ENCODE measurements at places on chromosomes 6 and 20.

DNA sequence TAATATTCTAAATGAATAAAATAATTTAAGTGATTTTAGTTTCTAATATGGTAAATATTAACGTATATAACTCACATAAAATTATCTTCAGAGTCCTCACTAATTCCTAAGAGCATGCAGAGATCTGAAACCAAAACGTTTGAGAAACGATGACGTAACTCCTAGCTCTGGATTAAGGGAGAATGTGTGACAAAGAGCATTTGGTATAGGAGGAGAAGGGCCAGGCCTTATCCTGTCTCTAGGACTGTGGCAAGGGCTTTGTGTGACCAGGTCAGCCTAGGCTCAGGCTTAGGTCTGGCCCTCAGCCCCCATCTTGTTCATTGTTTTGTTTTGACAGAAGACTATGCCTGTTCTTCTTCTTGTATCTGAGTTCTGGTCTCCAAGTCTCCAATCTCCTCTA lies 19.2 kb upstream of the POLR1H start:
- DNase-seq, result no peak

- DNase-seq, result no peak
Measured at GRCh38 chr20:2224368-2224639, 71.5 kb upstream of the TGM3 start.

DNA sequence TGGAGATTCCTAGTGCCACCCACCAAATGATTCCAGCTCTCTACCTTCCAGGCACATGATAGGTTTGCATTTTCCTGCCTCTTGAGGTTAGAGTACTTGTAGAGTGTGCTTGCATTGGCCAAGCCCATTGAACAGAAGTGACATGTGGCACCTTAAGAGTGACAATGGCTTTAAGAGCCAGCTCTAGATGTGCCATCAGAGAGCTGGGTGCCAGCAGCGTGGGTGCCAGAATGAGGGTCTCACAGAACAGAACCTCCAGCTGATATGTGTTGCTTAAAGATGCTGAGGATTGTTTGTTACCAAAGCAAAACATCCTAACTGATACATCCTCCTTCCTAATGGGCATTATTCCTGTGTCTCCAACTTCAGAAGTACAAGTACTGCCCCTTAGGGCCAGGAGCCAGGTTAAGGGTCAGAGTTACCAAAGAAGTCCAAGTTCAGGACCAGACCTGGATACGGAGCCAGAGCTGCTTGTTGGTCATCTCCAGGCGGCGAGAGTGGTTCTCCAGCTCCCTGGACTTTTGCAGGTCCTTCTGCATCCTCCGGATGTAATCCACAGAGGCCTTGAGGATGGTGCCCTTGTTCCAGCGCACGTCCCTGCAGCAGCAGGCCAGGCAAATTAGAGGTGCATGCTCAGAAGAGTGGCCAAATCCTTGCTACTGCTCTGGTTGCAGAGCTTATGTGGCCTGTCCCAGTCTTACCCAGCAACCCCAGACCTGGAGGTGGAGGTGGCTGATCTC lies 47.5 kb downstream of the MDFI start:
- DNase-seq, result no peak

GRCh38 chr6:113805811-113806495 lies 51.2 kb upstream of the MARCKS start:
- DNase-seq, result no peak

GRCh38 chr6:111265842-111266241 lies 178.5 kb downstream of the SLC16A10 start:
- DNase-seq, result no peak

- no peak for DNase-seq
Measured at GRCh38 chr6:166541876-166542579, 44.5 kb downstream of the RAMACL start.

DNA sequence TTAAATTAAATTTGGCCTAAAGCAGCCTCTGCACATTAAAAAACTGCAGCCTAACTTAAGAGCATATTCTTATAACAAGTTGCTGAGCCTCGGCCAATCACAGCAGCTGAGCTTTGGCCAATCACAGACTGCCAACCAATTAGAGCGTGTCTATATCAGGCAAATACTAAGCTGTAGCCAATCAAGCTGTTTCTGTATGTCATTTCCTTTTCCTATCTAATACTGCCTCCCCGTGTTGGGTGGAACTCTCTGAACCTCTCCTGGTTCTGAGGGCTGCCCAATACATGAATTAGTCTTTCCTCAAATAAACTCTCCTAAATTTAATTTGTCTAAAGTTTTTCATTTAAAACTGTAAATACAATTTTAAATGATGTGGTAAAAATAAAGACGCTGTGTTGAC lies 3.9 kb upstream of the TMEM244 start:
- no peak for DNase-seq

GRCh38 chr6:118869894-118870589 lies 23.9 kb upstream of the ASF1A start:
- DNase-seq, result no peak

- no peak for DNase-seq
Measured at GRCh38 chr6:170590725-170591124, 6.3 kb upstream of the PDCD2 start.

DNA sequence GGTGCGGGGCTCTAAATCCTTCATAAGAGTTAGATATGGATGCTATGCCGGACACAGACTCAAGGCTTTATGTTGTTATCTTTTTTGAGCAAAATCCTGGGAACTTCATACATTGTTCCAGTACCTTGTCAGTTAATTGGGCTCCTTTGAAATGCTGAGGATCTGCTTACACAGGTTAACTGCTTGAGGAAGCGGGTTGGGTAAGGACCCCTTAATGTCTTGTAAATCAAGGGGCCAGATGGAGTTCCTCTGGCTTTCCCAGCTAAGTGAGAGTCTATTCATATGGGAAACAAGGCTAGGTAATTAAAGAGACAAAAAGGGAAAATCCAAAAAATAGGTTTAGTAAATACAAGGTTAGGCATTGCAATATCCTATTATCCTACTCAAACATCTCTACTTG lies 141.5 kb downstream of the OR2B2 start:
- no peak for DNase-seq

- DNase-seq, result no peak
Measured at GRCh38 chr20:13231031-13231752, 10.1 kb downstream of the ISM1 start.

- DNase-seq, result no peak
Measured at GRCh38 chr6:155221086-155221485, 42.7 kb upstream of the CLDN20 start.

DNA sequence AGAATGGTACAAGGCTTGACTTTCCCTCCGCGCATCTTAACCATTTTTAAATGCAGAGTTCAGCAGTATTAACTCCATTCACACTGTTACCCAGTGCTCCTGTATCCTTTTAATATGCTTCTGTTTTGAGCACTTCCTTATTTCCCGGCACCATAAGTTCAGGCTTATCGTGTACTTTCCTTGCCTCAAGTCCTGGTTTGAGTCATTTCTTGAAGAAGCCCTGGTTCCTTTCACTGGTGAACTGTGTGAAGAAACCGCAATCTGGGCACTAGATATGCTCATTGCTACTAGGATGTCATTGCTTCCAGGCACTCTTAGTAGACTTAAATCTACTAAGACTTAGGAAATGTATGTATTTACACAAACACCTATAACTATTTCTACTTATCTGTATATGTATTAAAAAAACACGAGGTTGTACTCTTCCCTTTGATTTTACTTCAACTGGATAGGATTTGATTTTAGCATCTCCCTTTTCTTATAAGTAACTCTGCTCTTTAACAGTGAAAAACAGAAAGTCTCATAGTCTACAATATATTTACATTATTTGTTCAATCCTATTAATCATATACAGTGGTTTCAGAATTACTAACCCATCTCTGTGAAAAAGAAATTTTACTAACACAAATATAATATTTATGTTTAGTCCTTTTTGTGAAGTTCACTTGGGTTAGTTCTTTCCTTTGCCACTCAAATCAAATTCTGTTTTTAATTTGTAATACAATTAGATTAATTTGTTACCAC lies 135.5 kb downstream of the CDKAL1 start:
- DNase-seq, result no peak

DNA sequence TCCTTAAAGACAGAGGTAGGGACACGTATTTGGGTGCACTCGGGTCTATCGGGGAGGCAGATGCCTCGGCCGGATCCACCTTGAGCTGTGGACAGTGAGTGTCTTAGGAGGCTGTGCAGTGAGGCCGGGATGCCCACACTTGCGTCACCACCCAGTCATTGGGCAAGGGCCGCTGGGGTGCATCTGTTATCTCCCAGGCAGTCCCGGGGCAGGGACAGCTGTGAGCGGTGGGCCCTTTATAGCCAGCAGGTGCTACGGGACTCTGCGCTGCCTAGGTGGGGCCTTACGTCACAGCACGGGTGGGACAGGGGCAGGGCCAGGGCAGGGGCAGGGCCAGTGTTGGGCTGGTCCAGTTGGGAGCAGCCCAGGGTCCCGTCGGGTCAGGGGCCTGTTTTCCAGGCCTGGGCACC lies 689 bp upstream of the COL20A1 start:
- no peak for DNase-seq

DNA sequence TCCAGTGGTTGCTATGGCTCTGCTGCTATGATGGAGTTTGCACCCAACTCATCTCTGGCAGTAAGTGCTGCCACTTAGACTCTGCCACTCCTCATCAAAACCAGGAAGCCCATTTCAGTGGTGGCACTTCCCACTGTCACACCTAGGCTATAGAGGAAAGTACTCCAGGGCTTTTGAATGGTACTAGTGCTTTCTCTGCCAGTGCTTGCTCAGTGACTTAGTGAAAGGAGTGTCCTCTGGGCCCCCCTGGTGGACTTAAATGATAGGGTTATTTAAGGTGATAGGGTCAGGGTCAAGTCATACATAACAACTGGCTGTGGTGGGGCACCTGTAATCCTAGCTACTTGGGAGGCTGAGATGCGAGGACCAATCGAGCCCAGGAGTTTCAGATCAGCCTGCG lies 22.8 kb downstream of the FITM2 start:
- no peak for DNase-seq

DNA sequence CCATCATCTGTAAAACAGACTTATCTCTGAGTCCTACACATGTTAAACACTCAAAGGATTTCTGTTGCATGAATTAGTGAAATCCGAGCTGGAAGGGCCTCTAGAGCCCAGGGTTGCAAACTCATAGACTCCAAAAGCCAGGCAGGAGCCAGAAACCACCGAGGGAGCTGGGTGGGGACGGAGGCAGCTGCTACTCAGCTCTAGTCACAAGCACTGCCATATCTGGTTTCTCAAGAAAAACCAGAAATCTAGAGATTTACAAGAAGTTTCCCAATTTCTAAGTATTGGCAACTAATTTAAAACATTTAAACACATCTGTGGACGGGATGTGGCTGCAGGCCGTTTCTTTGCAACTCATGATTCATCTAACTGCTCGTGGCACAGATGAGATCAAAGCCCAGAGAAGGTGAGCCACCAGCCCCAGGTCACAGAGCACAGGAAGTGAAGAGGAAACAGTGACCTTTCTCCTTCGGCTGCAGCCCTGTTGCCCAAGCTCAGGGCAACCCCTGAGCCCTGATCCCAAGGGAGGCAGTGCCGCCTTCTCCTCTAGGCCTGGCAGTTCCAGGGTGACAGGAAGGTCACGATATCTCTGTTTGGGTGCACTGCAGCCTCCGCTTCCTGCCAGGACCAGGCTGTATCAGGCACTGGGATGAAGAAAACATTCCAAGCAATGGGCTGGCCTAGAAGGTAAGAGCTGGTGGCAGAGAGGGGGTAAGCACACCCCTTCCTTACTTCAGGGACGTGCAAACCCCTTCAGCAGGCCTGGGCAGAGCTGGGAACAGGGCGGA lies 26.4 kb upstream of the PTGIS start:
- DNase-seq, result no peak

- no peak for DNase-seq
Measured at GRCh38 chr20:41045671-41046070, 17.0 kb downstream of the TOP1 start.

DNA sequence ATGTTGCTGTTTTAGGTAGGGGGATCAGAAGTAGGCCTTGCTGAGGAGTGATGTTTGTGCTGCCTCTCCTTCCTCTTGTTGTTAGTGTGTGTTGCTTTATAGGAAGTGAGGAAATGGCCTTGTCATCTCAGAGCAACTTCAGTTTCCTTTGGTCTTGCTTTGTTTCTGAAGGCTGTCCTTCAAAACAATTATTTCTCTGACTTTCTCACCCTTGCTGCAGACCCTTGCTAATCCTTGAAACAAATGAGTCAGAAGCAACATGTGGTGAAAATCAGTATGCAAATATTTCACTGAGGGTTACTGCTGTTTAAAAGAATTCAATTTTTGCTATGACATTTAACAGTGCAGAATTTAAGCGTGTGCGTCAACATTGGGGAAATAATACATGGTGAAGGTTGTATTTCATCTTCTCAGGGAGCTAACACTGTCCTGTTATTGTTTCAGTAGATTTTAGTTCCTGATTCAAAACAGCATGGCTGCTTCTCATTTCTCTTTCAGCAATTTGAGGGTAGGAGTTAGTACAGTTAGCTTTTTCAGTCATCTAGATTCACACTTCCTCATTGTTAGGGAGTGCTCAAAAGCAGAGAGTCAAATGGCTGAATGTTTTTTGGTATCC lies 13.8 kb downstream of the RNF144B start:
- DNase-seq, result no peak

GRCh38 chr6:70985156-70985555 lies 28.3 kb upstream of the B3GAT2 start:
- DNase-seq, result no peak

DNA sequence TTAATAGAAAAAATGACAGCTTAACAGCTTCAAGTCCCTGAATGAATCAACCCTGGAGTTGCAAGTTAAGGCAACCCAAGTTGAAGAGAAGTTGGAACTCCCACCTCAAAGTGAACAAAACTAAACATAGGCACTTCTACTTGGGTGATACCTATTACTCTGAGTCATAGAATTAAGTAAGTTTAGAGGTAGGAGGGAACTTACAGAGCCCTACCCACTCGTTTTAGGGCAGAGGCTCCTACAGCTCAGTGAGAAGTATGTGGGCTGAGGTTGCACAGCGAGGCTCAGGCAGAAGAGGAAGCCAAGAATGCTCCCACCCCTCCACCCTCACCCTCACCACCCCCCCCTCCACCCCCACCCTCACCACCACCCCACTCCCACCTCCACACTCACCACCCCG lies 42.2 kb downstream of the NFATC2 start:
- no peak for DNase-seq

- DNase-seq, result no peak
Measured at GRCh38 chr6:128252341-128253176, 267.8 kb downstream of the PTPRK start.

GRCh38 chr6:39801456-39802251 lies 9.5 kb downstream of the DAAM2 start:
- no peak for DNase-seq

GRCh38 chr6:3506751-3507383 lies 50.0 kb upstream of the SLC22A23 start:
- no peak for DNase-seq

- no peak for DNase-seq
Measured at GRCh38 chr6:30754631-30755030, 10.3 kb upstream of the IER3 start.

- DNase-seq, result peak; percentile 10
Measured at GRCh38 chr6:99241905-99242534, 107.5 kb downstream of the FAXC start.

All from NCI-H2081 (cell line).